ENCODE measurements at places on chromosomes 16 and 17. TPM values are rescaled to one million over a fixed set of nuclear protein-coding genes. Genes with fewer than 3 reads are reported as not detected.

Gene CD300E
- not detected for total RNA-seq

Gene MRPL12
- 84.5 TPM for total RNA-seq

Gene CMTM4
- total RNA-seq, result 9.8 TPM

Gene RNU2-1
- total RNA-seq, result not detected

Gene TEX14
- total RNA-seq, result not detected

Gene C16orf54
- total RNA-seq, result not detected

Gene ZNF48
- 14.0 TPM for total RNA-seq

Gene SPEM2
- total RNA-seq, result not detected

Gene IRX3
- total RNA-seq, result 2.4 TPM

Gene BCL6B
- total RNA-seq, result 180 TPM

Gene PPY
- not detected for total RNA-seq

Gene DPEP2
- 0.23 TPM for total RNA-seq

DNA sequence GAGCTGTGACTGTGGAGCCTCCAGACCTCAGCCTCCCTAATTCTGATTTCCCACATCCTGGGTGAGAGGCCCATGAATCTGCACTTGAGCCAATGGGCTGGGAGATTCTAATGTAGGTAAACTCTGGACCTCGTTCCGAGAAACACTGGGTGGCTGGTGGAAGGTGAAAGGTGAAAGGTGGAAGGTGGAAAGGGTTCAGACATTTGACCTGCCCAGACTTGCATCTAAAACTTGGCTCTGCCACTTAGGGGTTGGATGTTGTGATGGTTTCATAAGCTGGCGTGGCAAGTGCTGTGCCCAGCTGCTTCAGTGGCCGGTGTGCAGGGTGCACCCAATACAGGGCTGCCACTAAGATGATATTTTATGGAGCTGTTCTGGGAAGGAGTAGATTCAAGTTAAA is 24.8 kb downstream of the SYT17 start:
- no peak for DNase-seq

- no peak for DNase-seq
These were observed 80.1 kb downstream of the MGAT5B start for GRCh38 chr17:76948301-76948700.

- no peak for DNase-seq
These were observed 277.5 kb upstream of the MYOCD start for GRCh38 chr17:12388226-12388625.

DNA sequence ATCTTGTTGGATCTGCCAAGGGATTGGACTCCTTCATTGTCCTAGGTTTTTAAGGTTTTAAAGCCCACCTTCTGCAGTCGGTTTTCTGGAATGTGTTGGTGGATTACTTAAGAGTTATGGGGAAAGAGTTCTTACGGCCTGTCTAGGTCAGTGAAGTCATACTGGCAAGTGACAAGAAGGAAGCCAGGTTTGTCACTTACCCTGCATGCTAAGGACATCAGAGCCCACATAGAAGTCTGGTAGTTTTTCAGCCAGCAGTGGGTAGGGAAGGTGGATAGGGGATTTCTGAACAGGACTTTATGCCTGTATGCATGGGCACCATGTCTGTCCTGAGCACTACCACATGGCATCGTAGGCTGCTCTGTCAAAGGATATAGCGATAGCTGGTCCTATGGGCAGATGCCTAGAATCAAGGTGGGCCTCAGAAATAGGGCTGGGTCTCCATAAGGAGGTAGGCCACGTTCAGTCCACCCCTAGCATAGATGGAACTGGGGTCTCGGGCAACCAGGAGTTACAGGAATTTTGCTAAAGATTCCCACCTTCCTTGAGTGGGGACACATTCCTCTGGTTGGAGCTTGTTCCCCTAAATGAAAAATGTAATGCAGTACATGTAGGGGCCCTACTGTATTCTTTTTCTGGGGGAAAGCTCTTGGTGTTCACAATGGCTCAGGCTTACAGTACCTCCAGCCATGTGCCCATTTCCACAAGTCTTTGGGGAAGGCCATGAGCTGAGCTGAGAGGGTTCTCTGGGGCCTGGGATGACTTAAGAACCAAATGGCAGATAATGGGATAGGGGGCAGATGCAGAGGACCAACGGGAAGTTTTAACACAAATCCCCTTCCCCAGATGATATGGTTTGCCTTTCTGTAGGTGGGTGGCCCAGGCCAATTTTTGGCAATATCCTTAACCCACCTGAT is 27.5 kb downstream of the TRPV2 start:
- DNase-seq, result no peak

GRCh38 chr17:66524877-66525276 is 222.5 kb downstream of the PRKCA start:
- DNase-seq, result no peak

DNA sequence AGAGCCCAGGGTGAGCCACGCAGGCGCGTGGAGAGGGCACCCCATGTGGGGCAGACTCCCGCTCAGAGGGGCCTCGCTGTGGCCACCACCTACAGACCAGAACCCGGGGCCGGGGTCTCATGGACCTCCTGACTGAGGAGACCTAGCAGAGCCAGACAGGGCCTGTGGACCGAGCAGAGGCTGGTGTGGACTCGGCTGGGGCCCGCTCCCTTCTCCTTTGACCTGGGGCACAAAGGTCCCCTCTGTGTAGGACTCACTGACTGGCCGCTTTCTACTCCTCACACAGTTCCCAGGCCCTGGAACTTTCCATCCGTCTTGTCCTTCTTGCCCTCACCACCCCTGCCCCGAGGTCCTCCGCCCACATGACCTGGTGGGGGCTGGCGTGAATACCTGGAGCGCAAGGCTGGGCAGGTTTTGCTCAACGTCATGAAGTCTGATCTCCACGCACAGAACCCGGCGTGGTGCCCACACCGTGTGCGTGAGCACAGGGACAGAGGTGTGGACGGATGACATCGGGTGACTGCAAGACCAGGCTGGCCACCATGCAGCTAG is 44.7 kb upstream of the ACSF3 start:
- DNase-seq, result no peak

DNA sequence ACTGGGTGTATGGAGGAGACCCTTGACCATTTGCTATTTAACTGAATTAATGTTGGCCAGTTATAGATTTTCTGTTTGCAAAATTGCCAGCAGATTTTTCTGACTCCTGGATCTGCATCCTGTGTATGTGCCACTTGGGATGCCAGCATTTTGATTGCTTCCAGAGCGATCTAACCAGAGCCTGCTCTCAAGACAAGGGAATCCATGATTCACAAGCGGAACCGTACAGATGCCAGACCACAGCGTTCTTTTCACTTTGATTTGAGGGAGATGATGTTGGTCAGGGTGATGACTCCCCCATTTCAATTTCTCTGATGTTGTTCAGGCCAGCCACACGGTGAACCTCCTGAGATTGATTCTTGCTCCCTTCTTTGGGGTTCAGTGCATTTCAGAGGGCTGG is 228.7 kb downstream of the CDH13 start:
- DNase-seq, result no peak

- no peak for DNase-seq
These were observed 65.8 kb upstream of the RASL10B start for GRCh38 chr17:35665662-35666061.

DNA sequence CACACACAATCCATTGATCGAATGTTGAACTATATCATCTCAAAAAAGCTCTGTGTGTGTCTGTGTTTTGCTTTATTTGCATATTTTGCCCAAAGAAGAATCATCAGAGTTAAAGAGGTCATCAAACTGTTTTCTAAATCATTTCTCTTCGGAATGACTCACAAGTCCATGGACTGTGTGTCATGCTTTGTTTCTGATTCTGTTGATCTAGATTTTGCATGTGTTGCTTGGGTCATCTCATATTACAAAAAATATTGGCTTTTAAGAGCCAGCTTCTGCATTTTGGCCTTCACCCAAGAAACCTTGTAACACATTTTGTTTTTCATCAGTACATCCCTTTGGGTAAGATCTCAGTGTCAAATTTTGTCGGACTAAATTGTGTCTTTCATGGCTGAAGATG is 471.2 kb upstream of the HSBP1 start:
- peak; percentile 80 for DNase-seq

GRCh38 chr16:66832661-66833305 is 2.0 kb upstream of the NAE1 start:
- DNase-seq, result no peak

DNA sequence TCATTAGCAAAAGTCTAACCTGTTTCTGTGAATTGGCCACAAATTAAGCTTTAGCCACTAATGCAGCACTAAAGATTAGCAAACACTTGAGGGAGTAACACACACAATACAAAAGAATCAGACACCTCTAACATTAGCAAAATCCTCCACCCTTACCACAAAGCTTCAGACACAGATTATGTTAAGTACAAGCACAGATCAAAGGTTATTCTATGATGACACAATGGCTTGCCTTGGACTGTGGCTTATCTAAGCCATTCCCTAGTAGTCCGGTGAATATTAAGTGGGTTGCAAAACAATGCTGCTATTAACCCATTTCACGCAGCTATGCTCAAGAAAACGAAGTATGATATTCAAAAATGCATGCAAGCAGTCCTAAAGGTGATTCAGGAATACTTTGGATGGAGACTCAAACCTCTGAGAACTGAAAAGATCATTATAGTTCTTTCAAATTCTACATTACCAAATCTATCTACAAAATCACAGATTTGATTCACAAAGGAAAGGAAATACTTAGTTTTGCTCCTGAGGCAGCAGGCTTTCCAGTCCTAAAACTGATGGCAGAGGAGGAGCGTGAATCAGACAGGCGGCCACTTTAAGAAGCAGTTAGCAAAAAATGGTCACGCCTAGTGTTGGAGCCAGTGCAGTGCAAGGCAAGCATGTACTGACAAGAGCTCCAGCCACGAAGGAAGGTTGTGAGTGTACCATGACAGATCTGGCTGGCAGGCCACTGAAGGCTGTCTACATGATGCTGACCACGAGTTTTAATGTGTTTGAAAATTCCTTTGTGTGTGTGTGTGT is 67.2 kb downstream of the PARN start:
- no peak for DNase-seq

- DNase-seq, result no peak
These were observed 11.9 kb downstream of the CDK5RAP3 start for GRCh38 chr17:47982645-47983390.

GRCh38 chr17:66750781-66751543 is 84.0 kb upstream of the CACNG5 start:
- DNase-seq, result no peak

- DNase-seq, result no peak
These were observed 280.9 kb upstream of the TNRC6C start for GRCh38 chr17:77677630-77678029.
